ENCODE measurements at places on chromosomes 6 and 20.

- DNase-seq = peak; percentile 69
These were observed 24.8 kb downstream of the NFYA start for GRCh38 chr6:41097467-41098090.

DNA sequence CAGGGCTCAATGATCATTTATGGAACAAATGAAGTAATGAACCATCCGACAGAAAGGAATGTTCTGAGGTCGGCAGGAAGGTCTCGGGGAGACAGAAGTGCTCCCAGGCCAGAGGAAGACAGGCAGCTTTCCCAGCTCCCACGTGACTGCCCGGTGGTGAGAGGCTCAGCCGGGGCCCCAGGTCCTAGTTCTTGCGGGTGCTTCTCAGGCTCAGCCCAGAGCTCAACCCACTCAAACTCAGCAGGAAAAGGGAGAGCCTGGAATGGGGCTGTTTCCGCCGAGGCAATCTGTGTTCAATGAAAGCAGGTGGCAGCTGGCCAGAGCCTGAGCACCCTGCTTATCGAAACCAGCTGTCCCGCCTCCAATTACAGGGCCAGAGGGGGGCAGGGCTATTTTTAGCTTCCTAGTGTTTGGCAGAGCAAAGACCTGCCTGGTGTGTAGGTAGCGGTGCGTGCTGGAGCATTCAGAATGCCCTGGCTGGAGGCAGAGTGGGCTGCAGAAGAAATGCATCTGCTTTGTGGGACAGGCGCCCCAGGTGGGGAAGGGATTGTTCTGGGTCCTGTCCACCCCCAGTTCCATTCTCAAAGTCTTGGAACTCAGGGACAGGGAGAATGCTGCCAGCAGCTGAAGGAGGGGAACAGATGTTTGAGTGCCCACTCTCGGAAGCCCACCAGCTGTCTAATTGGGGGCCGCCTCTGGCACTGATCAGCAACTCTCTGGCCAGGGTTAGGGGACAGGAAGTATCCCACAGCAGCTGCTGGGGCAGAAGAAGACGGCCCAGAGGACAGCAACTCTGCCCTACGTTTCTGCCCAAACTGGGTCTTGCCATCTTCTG, 145.1 kb downstream of the PREX1 start:
- peak; percentile 84 for DNase-seq

DNA sequence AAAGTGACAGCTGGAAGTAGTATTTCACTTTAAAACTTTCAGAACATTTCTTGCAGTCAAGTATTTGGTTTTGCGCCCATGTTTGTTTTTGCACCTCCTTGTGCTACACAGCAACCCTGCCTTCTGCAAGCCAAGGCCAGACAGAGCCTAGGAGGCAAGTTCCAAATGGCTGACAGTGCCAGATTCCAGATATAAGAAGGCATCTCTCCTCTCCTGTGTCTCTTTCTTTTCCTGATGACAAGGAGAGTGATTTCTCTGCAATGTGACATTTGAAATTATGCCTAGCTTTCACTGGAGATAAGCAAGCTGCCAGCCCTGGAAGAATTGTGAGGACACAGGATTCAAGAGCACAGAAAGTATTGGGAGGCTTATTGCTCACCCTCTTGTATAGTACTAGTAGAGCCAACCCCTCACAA, 149.1 kb upstream of the TENT5A start:
- DNase-seq = no peak

DNA sequence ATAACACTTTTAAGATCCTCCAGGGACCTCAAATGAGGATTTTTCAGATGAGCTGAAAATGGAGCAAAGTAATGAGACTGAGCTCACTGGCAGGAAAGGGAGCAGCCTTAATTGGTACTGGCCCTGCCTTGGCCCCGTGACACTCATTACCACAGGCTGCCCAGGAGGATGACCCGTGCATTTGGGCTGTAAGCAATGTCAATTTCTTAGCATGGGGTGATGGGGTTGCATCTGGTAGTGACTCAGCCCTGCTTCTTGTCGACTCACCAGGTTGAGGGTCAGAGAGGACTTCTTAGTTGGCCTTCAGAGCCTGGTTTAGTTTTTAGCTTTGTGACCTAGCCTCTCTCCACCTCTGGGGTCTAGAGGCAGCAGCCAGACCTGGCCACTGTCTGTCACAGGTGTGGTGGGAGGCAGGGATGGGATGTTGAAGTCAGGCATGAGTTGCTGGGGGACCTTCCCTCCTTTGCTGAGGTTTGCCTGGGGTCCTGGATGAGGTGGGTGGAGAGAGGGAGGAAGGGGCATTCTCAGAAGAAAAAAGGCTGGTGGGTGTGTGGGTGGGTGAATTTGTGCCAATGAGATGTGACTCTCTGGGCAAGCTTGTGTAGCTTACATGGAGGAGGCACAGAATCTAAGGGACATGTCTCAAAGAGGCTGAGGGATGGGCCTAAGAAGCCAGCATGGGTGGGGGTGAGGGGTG, 25.9 kb upstream of the EPB41L1 start:
- DNase-seq = no peak

- no peak for DNase-seq
These were observed 238.9 kb upstream of the FLRT3 start for GRCh38 chr20:14576196-14576877.

DNA sequence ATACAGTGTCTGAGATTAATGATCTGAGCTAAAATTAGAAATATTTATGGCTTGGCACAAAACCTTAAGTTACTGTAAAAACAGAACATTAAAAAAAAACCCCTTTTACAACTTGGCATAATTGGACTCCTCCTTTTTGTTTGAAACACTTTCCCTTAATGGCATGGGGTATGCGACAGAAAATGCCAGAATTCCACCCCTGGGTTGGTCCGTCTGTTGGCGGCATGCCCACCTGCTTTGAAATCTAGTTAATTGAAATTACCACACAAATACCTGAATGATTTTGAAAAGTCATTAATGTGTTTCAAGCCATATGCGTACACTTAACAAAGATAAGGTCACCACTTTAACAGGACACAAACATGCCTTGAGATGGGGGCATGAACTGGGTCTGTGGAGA, 175.1 kb upstream of the FOXQ1 start:
- no peak for DNase-seq

- DNase-seq = no peak
These were observed 161.5 kb downstream of the HIVEP2 start for GRCh38 chr6:142783499-142783898.

- no peak for DNase-seq
These were observed 148.0 kb downstream of the LRFN2 start for GRCh38 chr6:40439026-40439800.

DNA sequence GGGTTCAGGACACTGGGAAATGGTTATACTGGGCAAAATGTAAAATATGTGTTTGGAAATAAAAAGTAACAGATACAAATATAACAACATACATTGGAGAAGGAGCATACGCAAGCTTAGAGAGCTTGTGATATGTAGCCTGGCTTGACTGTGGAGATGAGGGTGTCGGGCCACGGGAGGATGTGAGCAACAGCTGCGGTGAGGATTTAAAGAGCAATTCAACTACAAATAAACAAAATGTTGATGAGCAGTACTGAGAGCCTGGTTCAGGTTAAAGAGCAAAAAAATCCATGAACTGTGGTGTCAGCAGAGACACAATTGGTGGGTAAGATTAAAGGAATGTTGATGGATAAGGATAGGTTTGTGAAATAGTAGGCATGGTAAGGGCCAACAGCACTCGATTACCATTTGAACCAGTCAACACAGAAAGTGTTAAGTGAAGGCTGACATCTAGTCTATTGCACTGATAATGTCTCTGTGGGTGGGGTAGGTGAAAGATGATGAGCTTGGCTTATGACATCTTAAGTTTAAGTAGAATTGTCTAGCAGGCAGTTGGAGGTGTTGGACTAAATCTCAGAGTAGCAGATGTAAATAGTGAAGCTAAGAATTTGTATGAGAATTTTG, 723.2 kb downstream of the EPM2A start:
- no peak for DNase-seq

DNA sequence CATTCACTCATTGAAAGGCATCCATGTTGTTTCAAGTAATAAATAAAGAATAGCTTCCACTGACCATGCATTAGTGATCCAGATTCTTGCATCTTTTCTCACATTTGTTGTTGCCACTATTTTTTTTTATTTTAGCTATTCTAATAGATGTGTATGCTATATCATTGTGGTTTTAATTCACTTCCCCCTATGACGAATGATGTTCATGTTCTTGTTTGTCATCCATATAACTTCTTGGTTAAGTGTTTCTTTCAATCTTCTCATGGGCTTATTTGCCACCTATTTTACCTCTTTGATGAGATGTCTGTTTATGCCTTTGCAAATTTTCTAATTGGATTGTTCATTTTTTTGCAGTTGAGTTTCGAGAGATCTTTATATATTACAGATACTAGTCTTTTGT, 681.2 kb downstream of the HDGFL1 start:
- no peak for DNase-seq

- DNase-seq = no peak
These were observed 24.2 kb downstream of the ISM1 start for GRCh38 chr20:13245250-13245723.

DNA sequence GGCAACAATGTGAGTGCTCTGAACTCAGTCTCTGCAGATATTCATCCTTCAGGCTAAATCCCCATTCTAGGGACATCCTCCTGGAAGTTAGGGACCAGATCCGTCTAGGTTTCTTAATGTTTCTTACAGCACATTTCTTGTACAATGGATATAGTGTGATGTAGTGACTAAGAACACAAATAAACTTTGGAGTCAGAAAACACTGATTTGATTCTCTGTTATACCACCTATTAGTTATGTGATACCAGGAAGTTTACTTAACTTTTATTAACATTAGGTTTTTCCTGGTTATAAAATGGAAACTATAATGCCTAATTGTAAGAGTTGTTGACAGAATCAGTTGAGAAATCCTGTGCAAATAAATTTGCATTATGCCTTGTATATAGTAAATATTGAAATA, 57.6 kb upstream of the KCNQ5 start:
- DNase-seq = no peak

GRCh38 chr6:3006476-3006875, 6.8 kb downstream of the NQO2 start:
- no peak for DNase-seq

DNA sequence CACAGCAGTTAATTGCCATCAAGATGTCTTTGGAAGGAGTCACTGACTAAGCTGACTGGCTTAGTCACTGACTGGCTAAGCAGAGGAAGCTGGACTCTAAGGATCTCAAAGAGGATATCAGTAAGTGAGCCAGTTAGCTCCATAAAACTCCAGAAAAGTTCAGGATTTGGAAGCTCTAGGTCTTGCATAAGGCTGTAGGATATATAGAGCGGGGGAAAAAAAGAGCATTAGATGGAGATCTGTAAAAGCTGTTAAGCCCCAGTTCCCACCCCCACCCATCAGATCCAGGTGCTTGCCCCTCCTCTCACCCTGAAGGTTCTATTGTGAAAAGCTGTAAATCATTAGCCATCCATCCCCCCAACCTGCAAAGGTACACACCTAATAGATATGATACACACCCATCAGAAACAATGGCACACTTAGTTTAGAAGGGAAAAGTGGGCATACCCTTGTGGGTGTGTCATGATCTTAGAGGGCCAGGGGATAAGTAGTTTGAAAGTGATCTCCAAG, 32.2 kb downstream of the CARMIL1 start:
- peak; percentile 73 for DNase-seq

DNA sequence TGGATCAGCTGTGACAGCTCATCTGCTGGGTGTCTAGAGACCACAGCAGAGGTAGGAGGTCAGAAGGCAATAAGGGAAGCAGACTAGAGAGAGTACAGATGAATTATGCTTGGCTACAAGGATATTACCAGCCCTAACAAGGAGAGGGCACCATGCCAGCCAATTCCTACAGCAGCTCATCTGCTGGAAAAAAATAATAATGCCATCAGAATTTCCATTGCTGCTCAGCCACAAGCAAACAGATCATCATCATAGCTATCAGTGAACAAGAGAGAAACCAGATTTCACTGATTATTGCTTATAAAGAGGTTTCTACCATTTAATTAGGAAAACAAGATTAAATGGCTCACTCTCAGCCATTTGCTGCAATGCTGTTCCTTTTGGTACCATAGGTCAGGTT, 66.5 kb downstream of the PSMG4 start:
- no peak for DNase-seq

GRCh38 chr6:121430514-121431460, 4.7 kb upstream of the GJA1 start:
- DNase-seq = peak; percentile 22

- no peak for DNase-seq
These were observed 24.0 kb upstream of the THBS2 start for GRCh38 chr6:169277619-169278018.

DNA sequence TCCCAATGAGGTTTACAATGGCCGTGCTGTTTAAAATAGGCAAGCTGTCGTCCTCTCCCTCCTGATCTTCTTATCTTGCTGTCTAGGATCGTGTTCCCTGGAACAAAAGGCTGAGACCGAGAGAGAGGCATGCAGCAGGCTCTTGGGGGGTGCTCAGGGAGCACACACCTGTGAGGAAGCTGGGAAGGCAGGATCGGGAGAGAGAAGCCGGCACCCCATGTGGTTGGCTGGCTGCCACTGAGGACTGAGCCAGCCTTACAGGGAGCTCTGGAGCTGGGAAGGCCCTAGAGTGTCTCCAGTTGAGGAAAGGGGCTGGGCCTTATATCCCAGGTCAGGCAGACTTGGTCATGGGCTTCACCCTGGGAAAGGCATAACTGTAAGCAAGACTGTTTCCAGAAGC, 184.2 kb downstream of the LY86 start:
- DNase-seq = no peak

- no peak for DNase-seq
These were observed 48.5 kb upstream of the MOCS1 start for GRCh38 chr6:39982720-39983119.

GRCh38 chr20:46507760-46508407, 5.5 kb downstream of the ZNF334 start:
- DNase-seq = no peak

- no peak for DNase-seq
These were observed 97.7 kb upstream of the SGK1 start for GRCh38 chr6:134415656-134416055.

DNA sequence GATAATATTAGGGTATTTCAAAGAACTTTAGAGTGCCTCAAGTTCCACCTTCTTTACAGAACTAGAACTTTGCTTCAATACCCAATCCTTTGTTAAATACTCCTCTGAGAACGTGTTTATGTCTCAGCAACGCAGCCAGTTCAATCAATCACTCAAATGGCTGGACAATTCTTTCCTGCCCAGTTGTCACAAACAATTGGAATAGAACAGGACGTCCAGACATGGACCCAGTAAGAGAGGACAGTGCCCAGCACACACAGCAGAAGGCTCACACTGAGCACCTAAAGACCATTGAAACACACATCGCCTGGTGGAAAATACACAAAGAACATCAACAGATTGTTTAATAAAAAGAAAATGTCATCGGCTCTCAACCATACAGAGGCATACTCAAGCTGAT, 140.6 kb downstream of the TTLL2 start:
- no peak for DNase-seq
